ENCODE measurements at places on chromosomes 5 and 9.
A peak's percentile ranks its signal among the peaks of the same experiment; 100 is the strongest.

DNA sequence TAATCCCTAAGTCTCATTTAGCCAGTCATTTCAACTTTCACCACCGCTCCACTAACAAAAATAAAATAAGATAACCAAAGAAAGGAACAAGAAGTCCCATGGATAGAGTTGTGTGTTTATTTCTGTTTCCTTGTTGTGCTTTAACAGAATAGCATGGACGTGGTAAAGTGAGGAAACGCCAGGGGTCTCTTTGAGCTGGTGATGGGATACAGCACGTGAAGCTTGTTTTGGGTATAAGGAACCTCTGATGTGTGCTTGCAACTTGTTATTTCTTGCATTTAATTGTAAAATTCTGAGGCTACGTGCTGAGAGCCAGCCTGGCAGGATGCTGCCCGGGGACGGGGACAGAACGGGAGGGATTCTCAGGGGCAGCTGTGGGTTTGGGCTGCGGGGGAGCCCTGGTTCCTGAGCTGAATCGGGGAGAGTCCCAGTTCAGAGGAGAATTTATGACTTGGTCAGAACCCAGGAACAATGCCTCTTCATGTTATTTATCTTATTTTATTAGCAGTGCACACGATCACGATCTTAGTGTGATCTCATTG, 63.4 kb downstream of the ANKRD33B start:
- no peak for DNase-seq

DNA sequence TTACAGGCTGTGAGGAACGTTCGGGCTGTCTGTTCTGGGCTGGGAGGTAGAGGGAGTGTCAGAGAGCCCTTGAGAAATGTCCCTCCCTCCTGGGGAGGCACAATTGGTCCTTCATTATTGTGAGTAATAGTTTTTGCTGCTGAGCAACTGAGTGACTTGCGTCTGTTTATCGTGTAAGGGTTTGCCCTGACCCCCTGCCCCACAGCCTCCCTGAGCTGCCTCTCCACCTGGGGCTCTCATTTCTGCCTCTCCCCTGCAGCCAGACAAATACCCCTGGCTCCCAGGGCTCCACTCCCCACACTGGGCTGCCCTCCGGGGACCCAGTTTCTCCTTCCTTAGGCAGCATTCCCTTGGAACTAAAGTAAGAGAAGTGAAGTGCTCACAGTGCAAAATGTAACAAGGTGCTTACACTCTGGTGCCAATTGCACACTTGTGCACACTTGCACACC, 174.9 kb upstream of the MVB12B start:
- DNase-seq, result no peak

- no peak for DNase-seq
Measured at GRCh38 chr9:79977510-79978197, 405.9 kb downstream of the TLE4 start.

DNA sequence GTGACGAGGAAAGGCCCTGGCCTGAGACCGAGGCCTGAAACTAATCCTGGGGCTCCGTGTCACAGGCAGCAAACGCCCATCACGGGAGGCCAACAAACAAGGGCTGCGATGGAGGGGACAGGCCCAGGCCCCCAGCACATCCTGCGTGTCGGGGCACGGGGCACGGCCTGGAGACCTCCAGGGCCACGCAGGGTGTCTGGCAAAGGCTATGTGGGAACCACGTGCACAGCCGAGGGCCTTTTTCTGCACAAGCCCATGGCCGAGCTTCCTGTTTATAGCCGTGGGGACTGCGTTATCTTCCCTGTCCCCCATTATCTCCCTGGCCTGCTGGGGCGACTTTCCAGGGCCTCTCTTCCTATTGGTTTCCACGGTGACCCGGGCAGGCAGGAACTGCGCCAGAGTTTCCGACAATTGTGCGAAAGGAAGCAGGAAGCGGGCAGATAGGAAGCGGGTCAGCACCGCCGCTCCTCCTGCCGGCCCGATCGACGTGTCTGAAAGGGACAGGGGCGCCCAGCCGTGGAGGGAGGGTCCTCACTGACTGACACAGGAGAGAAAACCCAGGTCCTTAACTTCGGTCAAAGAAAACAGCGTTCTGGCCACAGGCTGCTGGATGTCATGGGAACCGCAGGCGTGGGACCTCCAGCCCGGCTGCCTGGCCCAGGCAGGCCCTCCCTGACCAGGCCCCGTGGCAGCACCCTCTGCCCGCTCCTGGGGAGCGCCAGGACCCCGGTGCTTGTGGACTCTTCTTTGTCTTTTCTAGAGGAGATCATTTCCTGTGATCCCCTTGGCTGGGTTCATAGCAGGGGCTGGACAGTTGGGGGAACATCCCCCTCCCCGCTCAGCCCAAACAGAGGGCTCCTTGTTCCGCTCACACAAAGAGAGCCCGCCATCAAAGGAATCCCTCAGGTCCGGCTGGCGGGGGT, 29.1 kb upstream of the SEC16A start:
- DNase-seq, result peak; percentile 86

GRCh38 chr5:179803651-179804554, 2.8 kb downstream of the MGAT4B start:
- no peak for DNase-seq

GRCh38 chr9:4196376-4196775, 103.5 kb downstream of the GLIS3 start:
- no peak for DNase-seq

DNA sequence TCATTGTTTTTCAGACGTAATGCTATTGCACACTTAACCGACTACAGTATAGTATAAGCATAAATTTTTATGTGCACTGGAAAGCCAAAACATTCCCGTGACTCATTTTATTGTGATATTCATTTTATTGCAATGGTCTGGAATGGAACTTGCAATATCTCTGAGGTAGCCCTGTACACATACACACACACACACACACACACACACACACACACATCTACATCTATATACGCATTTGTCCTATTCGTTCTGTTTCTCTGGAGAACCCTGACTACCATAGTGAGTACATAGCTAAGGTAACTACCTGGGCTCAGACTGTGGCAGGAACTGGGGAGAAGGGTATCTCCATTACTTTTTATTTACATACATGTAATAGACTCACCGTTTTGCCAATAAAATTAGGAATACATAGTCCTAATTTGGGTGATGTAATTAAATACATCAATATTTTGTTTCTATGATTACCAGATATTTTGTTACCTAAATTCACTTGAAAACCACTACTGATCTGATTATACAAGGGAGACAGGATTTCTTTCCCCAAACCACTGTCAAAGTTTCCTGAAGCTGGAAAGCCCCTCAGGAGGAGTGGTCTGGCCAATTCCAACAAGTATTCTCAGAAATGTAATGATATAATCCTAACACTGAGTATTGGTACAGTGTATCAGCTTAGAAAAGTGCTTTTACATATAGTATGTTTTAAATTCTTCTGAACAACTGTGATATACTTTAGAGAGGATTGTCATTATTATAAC, 74.0 kb upstream of the PLPP1 start:
- no peak for DNase-seq

- DNase-seq, result no peak
Measured at GRCh38 chr5:131461742-131462141, 173.3 kb downstream of the RAPGEF6 start.

- no peak for DNase-seq
Measured at GRCh38 chr9:34994260-34994899, 4.8 kb downstream of the DNAJB5 start.

DNA sequence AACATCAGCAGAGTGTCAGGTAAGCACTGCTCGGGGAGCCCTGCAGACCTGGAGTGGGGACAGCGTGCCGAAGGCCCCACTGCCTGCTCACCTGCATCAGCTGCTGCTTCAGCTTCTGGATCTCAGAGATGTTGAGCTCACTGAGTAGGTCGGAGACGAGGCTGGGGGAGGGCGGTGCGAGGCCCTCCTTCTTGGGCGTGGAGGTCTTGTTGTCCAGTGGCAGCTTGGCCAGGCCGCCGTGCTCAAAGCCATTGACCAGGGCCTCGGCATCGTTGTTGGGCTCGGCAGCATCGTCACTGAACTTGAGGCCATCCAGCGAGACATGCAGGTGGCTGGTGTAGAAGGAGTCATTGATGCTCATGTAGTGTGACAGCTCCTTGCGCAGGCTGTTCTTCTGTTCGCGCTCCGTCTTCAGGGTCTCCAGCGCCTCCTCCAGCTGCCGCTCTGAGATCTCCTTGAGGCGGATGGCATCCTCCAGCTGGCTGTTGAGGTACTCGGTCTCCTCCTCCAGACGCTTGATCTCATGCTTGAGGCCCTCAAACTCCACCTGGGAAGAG, 44.3 kb downstream of the BICD2 start:
- DNase-seq, result no peak

- DNase-seq, result no peak
Measured at GRCh38 chr5:134136771-134137170, 22.3 kb downstream of the TCF7 start.

GRCh38 chr5:3121813-3122212, 370.3 kb upstream of the IRX2 start:
- DNase-seq, result no peak

- no peak for DNase-seq
Measured at GRCh38 chr9:38043931-38044623, 24.9 kb downstream of the SHB start.

DNA sequence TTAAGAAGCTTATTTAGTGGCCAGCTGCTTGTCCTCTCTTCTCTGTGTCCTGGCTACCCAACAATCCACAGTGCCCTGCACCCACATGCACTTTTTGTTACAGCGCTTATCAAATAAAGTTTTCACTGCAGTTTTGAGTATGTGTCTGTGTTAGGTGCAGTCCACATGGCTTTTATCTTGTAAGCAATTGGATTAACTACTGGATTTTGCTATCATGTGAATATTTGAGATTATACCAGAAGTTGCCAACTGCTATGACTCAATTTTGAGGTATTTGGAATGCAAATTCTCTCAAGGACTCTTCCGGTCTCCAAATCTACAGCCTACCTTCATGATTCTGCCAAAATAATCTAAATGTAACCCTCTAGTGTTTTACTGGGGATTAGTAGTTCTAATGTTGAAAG, 690.2 kb downstream of the NR2F1-AS1 start:
- no peak for DNase-seq

- DNase-seq, result no peak
Measured at GRCh38 chr9:83401328-83401900, 136.8 kb downstream of the FRMD3 start.

All from anterior cingulate cortex (tissue), 58 donors.